ENCODE measurements at places on chromosomes 13 and 19.
A peak's percentile ranks its signal among the peaks of the same experiment; 100 is the strongest.

DNA sequence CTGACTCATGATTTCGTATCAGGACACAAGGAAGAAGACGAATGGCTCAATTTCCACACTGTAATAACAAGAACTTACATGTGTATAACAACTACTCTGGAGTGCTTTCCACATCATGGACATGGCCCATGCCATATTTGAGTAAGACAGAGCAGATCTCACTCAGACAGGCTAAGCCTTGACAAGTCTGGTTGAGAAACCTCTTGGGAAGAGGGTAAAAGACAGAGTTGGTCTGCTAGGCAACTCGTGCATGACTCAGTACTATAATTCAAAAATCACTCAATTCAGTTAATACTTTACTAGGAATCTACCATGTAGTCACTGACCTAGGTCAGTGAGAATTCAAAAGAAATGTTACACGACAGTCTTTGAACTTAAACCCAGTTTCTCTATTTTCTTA is 5.7 kb upstream of the THSD1 start:
- DNase-seq: no peak

GRCh38 chr19:44777715-44778347 is at the start of gene CBLC:
TSS of gene CBLC (plus strand) at chr19:44777890. CDS start at chr19:44777932, 42 bp downstream.
- DNase-seq: no peak

- DNase-seq: no peak
These were observed 9.5 kb downstream of the GAS6 start for GRCh38 chr13:113854238-113855011.

GRCh38 chr13:100434010-100434763 is 154.4 kb downstream of the GGACT start:
- no peak for DNase-seq

DNA sequence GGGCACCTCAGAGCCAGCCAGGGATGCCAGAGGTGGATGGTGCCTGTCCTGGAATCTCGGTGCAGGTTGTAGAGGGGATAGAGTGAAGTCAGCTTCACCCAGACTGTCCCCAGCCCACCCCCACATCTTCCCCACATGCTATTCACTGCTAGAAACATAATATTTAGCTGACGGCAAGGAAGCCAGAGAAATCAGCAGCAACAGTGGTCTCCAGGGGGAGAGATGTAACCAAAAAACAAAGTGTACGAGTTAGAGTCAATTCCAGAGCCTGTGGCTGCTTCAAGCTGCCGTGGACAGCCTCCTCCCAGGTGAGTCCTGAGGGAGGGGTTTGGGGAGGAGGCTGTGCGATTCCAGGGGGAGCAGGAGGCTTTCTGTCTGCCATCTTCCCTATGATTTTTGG is 97.6 kb downstream of the ZNF536 start:
- no peak for DNase-seq

- DNase-seq: no peak
These were observed 790 bp upstream of the SUGT1 start for GRCh38 chr13:52651897-52652195.

- DNase-seq: no peak
These were observed 69.2 kb upstream of the TM9SF2 start for GRCh38 chr13:99431927-99432608.

DNA sequence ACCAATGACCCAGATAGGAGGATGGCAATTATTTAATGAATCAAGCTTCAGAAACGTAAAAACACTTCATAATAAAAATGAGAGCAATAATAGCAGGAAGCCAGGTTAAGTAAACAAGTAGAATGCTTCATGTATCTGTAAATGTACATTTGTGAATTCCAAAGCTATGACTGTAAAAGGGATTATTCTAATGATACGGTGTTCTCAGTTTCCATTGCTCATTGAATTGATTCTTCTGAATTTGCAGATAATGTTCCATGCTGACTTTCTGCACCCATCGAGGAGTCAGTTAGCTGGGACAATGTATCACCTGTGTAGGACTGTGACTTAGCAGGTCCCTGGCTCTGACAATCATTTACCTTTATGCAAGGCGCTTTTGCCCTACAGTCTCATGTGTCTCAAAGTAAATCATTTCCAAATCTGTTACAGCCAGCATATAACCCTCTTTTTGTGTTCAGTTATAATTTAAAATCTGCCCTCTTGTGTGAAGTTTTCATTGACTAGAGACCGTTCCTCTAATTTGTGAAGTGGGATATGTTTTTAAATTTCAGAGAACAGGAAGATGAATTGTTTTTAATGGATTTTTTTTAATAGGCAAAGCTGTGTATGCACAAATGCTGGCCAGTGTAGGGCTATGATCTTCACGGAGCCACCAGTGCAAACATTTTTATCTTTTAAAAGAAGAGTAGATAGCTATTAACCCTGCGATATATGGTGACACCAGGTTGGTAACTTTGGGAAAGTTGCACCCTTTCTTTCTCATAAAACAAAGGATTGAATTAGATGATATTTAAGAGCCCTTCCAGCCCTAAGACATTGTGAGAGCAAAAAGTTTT is 267.1 kb downstream of the KLF5 start:
- DNase-seq: no peak

DNA sequence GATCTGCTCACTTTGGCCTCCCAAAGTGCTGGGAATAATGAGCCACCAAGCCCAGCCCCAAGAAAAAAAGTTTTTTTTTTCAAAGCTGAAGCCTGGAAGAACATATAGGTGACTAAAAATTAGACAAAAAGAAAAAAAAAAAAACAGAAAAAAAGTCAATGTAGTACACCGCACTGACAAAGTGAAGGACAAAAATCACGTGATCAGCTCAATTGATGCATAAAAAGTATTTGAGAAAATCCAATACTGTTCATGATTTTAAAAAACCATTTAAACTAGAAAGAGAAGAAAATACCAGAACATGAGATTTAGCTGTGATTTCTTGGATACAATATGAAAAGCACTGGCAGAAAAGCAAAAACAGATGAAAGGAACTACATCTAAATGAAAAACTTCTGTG is 10.5 kb upstream of the ERVV-2 start:
- no peak for DNase-seq

DNA sequence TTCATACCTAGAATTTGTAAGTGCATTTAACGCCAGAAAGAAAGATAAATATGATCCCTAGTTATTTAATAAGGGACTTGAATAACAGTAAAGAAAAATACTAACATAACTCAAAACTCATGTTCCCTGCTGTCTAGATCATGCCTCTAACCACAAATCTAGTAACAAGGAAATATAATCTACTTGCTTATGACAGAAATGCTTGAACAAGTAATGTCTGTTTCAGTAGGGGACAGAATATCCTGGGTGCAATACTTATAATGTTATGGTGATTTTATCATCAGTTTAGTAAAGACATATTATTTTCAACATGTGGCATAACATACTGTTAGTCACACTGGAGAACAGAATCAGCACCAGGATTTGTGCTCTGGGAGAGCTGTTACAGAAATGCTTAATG is 861.9 kb upstream of the SLITRK1 start:
- DNase-seq: no peak

DNA sequence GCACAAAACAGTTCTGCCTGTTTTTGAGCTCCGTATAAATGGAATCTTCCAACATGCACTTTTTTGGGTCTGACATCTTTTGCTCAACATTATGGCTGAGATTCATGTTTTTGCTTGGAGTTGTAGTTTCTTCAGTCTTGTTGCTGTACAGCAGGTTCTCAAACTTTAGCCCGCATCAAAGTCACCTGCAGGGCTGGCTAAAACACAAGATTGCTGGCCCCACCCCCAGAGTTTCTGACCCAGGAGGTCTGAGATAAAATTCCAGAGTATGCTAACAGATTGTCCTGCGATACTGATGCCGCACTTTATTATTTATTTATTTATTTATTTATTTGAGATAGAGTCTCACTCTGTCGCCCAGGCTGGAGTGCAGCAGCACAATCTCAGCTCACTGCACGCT is 79.8 kb upstream of the WASF3 start:
- no peak for DNase-seq

DNA sequence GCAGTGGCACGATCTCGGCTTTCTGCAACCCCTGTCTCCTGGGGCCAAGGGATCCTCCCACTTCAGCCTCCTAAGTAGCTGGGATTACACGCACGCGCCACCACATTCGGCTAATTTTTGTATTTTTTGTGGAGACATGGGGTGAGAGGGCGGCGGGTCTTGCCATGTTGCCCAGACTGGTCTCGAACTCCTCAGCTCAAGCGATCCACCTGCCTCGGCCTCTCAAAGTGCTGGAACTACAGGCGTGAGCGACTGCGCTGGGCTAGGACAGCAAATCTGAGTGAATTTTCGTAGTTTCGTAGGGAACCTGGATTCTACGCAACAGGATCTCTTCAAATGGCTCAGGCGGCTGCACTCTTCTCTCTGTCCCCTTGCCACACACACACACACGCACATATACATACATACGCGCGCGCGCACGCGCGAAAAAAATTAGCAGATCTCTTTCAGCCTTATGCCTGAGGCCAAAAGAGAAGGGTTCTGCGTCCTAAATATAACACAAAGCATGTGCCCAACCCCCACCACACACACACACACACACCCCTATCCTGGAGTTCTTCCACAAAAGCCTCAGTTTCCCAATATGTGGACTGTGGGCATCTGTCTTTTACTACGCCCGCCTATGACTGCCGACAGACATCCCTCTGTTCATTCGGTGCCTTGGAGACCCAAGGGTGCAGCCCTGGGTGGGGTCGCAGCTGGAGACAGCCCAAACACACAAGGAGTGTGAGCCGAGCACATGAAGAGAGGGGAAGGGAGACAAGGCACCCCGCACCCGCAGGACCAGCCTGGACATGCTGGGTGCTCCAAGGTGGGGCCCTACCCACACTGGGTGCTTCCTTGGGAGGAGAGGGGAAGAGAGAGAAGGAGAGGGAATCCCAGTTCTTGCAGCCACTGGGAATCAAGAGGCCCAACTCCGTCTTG is 616 bp downstream of the PINLYP start:
- no peak for DNase-seq

DNA sequence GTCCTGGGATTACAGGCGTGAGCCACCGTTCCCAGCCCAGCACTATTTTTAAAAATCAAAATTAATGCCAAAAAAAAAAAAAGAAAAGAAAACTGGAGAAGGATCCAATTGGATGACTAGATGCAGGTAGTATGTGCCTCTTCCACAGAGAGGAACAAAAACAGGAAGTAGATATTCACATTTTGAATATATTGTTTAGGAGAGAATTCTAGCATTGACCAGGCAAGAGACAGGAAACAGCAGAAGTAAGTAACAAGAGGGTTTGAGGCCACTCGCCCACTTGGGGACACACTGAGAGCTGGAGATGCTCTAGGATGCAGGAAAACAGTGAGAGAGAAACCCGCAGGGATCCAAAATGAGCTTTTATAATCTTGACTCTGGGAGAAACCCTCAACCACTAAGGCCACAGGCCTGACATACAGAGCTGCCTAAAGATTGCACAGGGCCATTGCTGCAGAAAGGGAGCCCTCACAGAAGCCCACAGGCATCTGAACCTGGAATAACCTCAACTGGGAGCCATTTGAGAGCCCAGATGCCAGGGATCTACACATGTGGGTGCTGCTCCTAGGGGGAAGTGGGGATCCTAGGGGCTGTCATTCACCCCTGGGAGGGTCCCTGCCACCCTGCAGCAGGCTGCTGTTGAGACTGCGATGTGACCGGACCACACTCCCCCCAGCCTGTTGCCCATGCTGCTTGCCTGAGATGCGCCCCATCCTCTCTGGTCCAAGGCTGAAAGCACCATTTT is 28.2 kb downstream of the IGFL2 start:
- DNase-seq: no peak

DNA sequence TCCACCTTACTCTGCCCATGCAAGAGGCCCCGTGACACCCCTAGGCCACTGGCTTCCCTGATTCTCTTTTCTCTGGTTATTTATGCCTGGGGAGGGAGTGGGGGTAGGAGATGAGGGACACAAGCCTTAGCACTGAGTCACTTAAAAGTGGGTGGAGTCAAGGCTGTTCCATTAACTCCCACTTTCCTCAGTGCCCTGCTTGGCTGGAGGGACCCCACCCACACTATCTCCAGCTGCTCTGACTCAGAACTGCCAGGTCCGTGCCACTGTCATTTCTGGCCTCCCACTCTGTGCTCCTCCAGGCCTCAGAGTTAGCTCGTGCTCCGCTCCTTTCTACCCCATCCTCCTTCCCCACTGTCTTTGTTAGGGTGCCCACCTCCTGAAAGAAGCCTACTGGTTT is 113.4 kb upstream of the UQCRFS1 start:
- no peak for DNase-seq

DNA sequence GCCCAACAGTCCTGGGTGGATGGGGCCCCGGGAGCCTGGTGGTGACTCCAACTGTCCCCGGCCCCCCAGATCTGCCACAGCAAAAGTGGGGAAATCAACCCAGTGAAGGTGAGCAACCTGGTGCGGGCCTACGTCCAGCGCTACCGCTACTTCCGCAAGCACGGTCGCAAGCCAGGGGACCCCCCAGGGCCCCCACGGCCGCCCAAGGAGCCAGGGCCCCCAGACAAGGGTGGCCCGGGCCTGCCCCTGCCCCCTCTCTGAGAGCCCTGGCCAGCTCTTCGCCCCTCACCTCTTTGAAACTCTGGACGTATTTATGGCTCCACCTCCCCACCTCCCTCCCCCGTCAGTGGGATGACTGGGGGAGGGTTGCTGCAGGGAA is 7.5 kb downstream of the IRF3 start:
- no peak for DNase-seq

GRCh38 chr19:611481-611868 is 21.8 kb downstream of the HCN2 start:
- peak; percentile 92 for DNase-seq

- DNase-seq: no peak
These were observed 36.1 kb upstream of the DOCK9 start for GRCh38 chr13:99013951-99014350.

DNA sequence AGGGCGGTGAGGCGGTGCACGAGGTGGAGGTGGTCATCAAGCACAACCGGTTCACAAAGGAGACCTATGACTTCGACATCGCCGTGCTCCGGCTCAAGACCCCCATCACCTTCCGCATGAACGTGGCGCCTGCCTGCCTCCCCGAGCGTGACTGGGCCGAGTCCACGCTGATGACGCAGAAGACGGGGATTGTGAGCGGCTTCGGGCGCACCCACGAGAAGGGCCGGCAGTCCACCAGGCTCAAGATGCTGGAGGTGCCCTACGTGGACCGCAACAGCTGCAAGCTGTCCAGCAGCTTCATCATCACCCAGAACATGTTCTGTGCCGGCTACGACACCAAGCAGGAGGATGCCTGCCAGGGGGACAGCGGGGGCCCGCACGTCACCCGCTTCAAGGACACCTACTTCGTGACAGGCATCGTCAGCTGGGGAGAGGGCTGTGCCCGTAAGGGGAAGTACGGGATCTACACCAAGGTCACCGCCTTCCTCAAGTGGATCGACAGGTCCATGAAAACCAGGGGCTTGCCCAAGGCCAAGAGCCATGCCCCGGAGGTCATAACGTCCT is 9.4 kb upstream of the PROZ start:
- no peak for DNase-seq

- DNase-seq: no peak
These were observed 42.0 kb downstream of the MRPL57 start for GRCh38 chr13:21218351-21219035.

DNA sequence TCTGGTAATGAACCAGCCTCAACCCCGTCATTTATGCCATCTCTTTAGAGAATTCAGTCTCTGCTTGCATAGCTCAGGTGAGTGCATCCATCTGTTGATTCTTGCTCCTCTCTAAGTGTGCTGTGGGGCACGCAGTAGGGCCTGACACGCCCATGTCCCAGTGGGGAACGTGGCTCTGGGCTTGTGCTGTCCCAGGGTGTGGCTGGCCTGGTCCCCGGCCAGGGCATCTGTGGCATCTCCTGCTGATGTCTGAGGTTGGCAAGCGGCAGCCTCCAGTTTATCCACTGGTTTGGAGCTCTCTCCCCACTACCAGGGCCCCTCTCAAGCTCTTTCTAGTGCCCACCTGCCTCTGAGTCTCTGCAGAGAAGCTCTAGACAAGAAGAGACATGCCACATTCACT is 146.6 kb upstream of the GJB6 start:
- no peak for DNase-seq

- no peak for DNase-seq
These were observed 843 bp downstream of the MEX3D start for GRCh38 chr19:1567116-1567847.
